ENCODE measurements at places on chromosomes 6 and 20. TPM values are rescaled to one million over a fixed set of nuclear protein-coding genes. Genes with fewer than 3 reads are reported as not detected.

- DNase-seq: no peak
Observed at GRCh38 chr6:33165581-33166258, 26.5 kb downstream of the COL11A2 start.

DNA sequence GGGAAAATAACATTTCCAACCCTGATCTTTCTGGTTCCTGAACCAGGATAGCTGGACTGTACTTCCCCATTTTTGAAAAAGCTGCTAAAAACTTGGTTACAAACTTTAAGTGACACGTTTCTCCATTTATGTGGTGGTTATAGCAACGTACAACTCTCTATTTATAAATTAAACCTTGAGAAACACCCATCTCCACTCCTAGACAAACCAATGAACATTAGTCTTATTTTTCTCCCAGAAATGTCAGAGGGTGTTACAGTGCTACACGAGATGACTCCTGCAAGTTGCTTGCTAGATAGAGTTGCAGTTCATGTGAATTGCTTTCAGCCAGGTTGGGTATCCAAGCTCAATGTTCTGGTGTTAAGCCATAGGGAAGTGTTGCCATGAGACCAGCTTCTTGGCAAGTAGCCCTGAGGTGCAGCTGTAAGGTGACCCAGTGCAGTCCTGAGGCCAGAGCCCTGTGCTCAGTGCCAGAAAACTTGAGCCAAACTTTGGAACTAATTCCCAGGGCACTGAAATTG is 51.3 kb upstream of the REV3L start:
- DNase-seq: peak; percentile 35

DNA sequence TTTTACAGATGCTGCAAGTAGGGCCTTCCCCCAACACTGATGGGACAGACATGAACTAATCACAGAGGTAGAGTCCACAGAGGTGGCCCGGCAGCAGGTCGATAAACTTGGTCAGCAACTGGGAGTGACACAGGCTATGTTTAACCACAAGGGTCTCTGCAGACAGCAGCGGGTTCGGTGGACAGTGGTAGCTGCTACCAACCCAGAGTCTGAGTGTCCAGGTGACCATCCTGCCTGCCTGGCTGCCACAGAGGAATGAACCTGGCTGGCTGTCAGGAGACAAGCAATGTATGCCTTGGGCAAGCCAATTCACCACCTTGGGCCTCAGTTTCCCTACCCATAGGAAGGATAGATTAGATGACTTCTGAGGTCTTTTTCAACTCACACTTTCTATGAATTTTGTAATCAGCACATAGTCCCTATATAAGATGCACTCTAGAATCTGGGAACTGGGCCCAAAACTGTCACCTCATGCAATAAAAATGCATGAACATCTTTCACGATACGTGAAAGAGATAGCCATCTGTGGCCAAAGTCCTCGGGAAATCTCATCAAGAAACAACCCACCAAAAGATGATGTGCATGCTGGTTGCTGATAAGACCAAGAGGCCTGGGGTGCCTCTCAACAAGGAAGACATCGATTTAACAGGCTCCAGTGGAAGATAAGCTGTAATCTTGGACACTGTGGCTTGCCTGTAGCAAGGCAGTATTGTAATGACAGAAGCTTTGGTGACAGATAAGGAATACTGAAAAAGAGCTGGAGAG is 30.5 kb downstream of the MDGA1 start:
- peak; percentile 90 for DNase-seq

DNA sequence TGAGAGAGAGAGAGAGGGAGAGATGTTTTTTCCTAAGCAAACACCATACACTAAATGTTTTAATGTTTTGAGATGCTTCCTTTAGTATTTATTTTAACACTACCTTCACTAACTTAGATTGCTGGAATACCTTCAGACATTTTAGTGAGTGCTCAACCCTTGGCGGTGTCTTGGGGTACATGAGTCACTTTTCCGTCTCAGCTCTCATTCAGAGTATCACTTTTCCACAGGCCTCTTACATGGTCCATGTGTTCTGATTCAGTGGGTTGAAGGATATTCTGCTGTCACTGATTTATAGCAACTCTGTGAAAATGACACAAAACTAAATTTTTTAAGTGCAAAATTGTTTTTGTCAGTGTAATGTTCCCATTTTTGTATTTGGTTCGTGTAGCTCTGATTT is 217.9 kb downstream of the CLVS2 start:
- DNase-seq: no peak

- peak; percentile 54 for DNase-seq
Observed at GRCh38 chr6:125787791-125788190, 3.0 kb upstream of the NCOA7 start.

DNA sequence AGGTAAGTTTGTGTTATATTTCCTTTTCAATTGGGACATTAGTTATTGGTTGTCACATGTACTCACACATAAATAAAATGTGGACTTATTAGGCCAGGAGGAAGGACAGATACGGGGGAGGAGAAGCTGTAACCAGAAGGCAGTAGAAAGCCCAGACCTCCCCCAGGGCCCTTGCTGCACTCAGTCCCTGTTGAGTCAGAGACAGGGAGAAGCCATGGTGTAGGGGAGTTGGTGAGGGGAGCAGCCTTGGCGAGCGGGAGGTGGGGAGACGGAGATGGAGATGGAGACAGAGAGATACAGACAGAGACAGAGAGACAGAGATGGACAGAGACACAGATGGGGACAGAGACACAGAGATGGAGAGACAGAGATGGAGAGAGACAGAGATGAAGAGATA is 263.2 kb downstream of the DLL1 start:
- DNase-seq: no peak

DNA sequence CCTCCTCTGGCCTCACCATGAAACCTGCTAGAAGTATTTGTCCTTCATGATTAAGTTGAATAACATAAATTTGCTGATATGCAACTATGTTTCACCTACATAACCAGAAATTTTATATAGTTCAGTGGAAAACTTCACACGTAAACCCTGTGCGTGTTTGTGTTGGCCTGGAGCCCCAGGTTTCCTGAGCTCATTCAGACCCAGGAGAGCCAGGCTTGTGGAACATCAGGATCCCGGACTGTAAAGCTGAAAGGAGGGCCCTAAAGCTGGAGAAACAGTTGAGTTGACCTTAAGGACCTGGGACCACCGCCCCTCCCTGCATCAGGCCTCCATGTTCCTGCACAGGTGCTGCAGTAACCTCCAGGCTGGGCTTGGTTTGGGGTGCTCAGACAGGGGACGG is 3.1 kb upstream of the SPATS1 start:
- DNase-seq: no peak

- DNase-seq: no peak
Observed at GRCh38 chr6:34547701-34548644, 8.2 kb downstream of the SPDEF start.

- DNase-seq: no peak
Observed at GRCh38 chr20:31260326-31260932, 3.0 kb downstream of the DEFB115 start.

- no peak for DNase-seq
Observed at GRCh38 chr20:37366743-37367142, 20.8 kb downstream of the SRC start.

- DNase-seq: no peak
Observed at GRCh38 chr20:58577871-58578598, 62.8 kb upstream of the APCDD1L start.

- DNase-seq: no peak
Observed at GRCh38 chr20:44478206-44478605, 2.5 kb downstream of the TTPAL start.

DNA sequence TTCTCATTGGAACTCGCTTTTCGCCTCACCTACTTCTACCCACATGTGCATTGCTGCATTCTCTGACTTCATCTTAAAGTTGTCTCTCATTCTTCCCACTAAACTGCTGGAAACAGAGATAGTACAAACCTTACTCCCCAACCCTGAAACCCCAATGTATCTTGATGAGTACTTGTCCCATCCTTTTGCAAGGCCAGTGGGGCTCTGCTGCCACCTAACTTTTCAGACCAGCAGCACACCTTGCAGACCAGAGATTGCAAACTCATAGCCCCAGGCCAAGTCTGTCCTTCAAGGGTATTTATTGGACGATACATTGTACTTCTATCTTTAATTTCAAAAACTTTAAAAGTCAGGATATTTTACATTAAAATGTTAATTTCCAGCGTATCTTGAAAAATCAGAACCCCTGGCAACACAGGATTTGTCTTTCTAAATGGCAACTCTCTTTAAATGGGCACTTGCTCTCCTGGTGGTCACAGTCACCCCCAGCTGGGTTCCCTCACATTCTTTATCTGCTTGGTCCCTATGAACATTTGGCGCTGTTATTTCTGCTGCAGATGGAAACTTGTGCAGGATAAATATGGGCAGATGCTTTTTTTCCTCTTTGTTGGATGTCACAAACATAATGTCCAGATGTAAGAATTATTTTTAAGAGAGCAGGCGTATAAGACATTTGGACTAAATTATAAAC is 83.9 kb downstream of the SOD2 start:
- peak; percentile 28 for DNase-seq

DNA sequence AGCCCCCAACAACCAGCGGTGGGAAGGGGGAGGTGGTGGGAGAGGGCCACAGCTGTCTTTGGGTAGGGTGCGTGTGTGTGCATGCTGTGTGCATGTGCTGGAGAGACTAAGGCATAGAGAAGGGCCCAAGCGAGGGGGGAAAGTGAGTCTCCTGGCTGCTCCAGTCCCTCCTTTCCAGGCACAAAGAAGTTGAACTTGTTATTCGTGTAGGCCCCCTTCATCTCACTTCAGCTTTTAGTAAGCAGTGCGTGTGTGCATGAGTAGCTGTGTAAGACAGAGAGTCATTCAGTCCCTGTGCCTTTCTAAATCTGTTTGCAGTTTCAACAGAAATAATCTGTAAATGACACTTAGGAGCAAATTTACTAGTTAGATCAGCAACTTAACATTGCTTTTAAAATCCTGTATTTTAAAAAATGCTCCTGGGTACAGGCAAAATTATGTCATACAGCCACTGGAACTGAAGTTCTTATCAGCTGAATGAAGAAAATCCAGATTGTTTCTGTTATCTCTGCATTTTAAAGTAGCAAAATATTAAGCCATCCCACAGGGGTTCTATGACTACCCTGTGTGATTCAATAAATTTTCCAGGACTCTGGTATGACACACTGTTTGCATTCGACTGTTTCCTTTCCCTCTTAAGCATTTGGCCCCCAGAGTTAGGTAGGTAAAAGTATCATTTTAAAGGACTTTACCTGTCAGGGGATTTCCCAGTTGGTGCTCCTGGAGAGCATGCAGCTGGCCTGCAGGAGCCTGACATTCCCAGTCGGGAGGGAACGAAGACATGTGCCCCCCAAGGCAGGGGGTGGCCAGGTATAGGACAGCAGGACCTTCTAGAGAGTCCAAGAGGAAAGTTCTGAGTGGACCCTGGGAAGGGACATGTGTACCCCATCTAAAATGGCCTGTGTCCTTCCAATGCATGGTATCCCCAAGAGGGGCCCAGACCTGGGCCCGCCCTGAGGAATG is 39.0 kb downstream of the MTRES1 start:
- DNase-seq: peak; percentile 46

DNA sequence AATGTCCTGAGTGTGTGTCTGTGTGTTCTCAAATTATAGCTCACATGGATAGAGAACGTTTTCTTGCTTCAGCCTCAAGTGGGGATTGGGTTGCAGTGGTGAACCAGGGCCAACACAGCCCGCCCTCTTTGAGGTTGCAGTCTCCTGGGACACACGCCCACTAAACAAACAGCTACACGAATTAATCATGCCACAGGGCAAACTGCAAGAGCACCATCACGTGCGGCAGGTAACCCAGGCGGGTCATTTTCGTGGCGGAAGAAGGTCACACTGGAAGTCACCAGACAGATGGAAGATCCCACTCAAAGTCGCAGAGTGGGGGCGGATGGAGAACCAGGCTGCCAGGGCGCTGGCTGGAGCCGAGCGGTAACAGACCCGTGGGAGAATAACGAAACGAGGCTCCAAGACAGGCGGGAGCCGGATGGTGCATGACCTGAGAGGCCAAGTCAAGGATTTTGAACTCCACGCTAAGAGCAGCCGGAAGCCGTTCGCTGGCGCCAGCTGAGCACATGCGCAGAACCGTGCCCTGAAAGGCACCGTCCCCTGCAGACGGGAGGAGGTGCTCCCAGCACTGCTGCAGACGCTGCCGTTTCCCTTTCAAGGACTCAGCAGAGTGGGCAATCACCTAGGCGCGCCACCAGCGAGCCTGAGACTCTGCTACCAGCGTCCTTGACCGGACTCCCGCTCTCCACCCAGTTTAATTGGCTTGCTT is 10.7 kb downstream of the DLL1 start:
- peak; percentile 12 for DNase-seq

DNA sequence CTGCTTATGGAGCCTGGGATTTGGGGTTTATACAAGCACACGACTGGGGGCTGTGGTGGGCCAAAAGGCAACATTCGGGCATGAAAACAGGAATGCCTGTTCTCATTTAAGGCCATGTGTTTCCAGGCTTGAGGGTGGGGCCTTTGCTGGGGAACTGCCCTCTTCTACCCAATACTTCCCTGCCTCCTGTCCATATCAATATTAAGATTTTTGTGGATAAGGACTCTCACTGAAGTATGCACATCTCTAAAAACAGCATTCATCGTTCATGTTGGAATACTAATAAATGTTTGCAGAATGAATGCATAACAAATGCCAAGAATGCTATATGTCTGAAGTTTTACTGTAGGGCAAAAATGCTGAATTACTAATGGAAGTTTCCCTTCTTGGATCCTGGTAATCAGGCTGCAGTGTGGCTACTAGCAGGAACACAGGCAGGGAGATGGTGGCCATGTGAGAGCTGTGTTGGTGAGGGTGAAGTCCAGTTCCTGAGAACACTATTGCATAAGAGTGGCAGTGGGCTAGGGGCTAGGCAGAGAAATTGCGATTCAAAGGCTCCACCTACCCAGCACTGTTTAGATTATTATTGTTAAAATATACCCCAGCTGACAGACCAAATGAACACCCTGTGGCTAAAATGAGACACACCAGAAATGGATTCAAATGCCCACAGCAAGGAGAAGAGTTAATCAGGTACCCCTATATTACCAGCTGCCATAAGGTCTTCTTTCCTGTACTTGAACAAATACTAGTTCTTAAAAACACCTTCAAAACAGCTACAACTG is 644.3 kb downstream of the EPM2A start:
- no peak for DNase-seq

DNA sequence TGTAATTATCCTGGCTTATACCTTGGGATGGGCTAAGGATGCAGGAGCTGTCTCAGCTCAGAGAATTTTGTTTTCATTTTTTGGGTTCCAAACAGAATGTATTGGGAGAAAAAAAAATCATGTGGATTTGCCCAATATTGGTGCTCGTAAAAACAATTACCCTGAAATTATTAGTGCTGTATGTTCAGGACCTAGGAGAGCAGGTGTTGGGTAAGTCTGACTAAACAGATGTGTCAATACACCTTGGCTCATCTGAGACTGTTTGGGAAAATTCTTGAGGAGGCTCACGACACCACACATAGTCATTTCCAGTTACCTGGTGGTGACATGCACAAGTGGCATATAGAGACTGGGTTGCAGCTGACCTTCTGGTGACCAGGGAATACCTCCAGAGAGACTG is 802.1 kb upstream of the FLRT3 start:
- DNase-seq: no peak

GRCh38 chr6:157561414-157561790 is 180.4 kb downstream of the ZDHHC14 start:
- DNase-seq: no peak

CHRNA4 gene
- not detected for polyA plus RNA-seq

SSTR4 gene
- polyA plus RNA-seq: not detected

HSPA12B gene
- not detected for polyA plus RNA-seq

RPRD1B gene
- polyA plus RNA-seq: 9.9 TPM

FBXO30 gene
- 3.1 TPM for polyA plus RNA-seq

ZNF292 gene
- polyA plus RNA-seq: 5.4 TPM

VTA1 gene
- 60.9 TPM for polyA plus RNA-seq

FAM217A gene
- not detected for polyA plus RNA-seq

FERMT1 gene
- 2.4 TPM for polyA plus RNA-seq

OXT gene
- not detected for polyA plus RNA-seq

SLC44A4 gene
- polyA plus RNA-seq: 0.14 TPM

NT5E gene
- polyA plus RNA-seq: 178 TPM

LAMP5 gene
- not detected for polyA plus RNA-seq
